ENCODE measurements at places on chromosomes 7 and 10.

DNA sequence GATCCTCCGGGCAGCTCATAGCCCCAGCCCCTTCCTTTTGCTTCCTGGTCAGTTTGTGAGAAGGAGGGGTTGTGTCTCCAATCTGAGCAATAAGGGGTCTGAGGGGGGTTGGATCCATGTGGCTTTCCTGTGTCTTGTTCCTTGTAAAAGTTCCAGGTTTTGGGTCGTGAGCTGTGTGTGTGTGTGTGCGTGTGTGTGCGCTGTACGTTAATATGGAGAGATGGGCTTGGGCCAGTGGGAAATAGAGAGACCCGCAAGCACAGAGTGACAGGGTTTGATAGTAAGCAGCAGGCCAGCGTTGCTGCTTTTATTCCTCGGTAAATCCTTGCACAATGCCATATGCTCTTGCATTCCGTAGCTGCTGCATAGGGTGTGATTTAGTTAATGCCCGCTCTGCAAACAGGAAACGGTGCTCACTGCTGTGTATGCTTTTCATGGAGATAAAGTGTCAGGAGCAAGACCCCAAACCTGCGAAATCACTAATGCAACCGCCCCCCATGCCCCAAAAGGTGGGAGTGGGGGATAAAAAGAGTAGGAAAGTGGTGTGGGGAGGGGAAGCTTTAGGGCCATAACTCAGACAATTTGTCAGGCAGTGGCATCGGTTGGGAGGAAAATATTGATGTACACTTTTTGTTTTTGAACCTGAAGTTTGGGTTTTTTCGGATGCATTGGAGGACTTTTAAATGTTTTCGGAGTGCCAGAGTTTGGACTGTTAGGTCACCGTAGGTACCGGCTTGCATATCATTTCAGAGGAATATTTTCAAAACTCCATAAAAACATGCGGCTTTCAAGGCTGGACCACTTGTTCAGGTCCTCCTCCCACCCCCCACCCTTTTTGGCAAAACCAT is 108.7 kb downstream of the TCF7L2 start:
- peak; percentile 48 for DNase-seq

GRCh38 chr10:31018962-31019361 is 12.7 kb downstream of the ZNF438 start:
- DNase-seq, result no peak

- no peak for DNase-seq
These were observed 95.2 kb downstream of the VOPP1 start for GRCh38 chr7:55476852-55477780.

DNA sequence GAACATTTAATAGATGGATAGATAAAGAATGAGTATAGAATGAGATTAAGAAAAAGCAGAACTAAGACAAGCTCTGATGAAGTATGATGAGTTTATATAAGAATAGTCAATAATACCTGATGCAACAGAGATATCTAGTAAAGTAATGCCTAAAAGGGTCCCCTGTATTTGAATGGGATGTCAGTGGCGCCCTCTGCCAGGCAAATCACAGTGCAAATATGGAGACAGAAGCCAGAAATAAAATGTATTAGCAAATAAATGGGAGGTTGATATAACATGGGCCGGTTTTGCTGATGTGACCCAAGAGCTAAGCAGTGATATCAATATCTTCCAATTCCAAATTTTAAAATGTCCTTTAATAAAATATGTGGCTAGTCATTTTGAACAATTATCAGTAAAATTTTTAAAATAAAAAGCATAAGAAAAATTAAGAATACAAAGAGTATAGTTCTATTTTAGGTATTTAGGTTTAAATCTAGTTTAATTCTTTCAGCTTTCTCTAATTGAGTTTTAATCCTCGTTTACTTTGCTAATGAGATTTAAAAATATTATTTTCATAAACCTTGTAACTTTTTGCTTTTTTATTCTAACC is 62.6 kb downstream of the ADK start:
- peak; percentile 65 for DNase-seq

DNA sequence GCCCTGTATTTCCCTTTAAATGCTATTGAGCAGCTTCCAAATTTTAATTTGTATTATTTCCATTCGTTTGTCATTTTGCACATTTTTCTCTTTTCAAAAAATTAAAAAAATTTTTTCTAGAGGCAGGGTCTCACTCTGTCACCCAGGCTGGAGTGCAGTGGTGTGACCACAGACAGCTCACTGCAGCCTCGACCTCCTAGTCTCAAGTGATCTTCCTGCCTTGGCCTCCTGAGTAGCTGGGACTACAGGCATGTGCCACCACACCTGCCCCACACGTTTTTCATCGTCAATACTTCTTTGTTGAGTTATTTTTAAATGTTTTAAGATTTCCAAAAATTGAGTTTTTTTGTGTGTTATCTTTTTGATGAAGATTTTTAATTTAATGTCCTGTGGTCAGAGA is 4.7 kb downstream of the RPA3 start:
- no peak for DNase-seq

DNA sequence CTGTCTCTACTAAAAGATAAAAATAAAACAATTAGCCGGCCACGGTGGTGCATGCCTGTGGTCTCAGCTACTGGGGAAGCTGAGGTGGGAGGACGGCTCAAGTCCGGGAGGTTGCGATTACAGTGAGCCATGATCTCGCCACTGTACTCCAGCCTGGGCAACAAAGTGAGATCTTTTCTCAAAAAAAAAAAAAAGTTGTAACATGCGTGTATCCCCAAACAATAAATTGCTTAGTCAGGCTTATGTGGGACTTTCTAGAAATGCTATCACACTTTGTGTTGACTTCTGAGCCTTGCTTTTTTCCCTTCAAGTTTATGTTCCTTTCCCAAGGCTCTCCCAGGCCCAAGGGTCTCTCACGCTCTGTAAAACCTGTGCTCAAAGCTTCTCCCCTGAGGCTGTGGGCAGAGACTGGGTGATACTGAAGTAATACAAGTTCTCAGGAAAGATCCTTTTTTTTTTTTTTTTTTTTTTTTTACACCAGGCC is 88.0 kb upstream of the TNS3 start:
- no peak for DNase-seq
